ENCODE measurements at places on chromosomes 2 and 18.

DNA sequence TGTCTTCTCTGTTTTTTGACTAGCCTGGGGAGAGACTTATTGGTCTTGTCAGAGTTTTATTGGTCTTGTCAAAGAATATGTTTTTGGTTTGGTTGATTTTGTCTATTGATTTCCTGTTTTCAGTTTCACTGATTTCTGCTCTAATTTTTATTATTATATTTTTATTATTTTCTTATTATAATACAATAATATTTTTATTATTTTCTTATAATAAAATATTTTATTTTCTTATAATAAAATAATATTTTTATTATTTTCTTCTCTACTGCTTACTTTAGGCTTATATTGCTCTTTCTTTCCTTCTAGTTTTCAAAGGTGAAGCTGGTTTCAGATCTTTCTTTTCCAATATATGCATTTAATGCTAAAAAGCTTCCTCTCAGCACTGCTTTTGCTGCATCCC is 62.0 kb downstream of the TRAPPC12 start:
- no peak for DNase-seq

GRCh38 chr2:98893911-98894321 is 42.1 kb downstream of the CRACDL start:
- no peak for DNase-seq

DNA sequence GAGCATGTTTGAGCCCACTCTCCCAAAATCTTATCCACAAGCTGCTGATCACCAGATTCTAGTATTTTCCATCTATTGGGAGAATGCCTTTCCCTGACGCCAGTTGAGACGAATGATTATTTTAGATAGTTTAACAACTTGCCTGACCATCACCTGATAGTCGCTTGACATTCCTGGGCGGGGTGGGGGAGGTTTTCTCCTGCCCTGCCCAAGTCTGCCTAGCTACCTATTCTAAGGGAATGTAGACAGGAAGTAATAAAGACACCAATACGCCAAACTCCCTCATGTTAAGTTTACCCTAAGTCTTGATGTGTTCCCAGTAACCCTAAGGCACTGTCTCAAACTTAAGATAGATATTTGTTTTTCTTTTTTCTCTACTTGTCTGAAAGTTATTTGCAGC is 4.6 kb upstream of the ACAA2 start:
- DNase-seq, result no peak

GRCh38 chr2:28451793-28452533 is 43.9 kb upstream of the PLB1 start:
- no peak for DNase-seq

DNA sequence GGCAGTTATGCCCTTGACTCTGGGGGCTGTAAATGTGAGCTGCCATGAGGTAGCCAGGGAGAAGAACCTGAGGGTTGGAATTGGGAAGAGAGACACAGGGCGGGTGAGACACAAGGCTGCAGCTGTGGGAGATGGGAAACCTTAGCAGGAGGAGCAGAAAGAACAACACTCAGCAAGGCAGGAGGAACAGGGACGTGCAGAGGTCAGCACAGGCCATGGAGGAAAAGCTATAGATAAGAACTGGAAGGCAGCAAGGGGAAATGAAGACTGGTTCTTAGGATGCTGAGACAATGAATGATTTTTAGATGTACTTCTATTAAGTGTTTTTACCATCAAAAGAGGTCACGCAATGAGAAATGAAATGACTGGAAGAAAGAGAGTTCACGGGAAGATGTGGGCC is 80.2 kb downstream of the USP40 start:
- DNase-seq, result no peak

- no peak for DNase-seq
Observed at GRCh38 chr18:13597068-13597467, 129.3 kb downstream of the FAM210A start.

DNA sequence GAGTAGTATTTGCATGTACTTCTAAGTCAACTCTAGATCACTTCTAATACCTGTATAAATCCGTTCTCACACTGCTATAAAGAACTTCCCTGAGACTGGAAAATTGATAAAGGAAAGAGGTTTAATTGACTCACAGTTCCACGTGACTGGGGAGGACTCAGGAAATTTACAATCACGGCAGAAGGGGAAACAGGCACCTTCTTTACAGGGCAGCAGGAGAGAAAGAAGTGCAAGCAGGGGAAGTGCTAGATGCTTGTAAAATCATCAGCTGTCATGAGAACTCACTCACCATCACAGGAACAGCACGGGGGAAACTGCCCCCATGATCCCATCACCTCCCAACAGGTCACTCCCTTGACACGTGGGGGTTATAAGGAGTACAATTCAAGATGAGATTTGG is 24.0 kb upstream of the SLC35F5 start:
- no peak for DNase-seq
